Stimulated activated naive CD4-positive, alpha-beta T cell (primary cell): ENCODE measurements at places on chromosomes 16 and 17.

DNA sequence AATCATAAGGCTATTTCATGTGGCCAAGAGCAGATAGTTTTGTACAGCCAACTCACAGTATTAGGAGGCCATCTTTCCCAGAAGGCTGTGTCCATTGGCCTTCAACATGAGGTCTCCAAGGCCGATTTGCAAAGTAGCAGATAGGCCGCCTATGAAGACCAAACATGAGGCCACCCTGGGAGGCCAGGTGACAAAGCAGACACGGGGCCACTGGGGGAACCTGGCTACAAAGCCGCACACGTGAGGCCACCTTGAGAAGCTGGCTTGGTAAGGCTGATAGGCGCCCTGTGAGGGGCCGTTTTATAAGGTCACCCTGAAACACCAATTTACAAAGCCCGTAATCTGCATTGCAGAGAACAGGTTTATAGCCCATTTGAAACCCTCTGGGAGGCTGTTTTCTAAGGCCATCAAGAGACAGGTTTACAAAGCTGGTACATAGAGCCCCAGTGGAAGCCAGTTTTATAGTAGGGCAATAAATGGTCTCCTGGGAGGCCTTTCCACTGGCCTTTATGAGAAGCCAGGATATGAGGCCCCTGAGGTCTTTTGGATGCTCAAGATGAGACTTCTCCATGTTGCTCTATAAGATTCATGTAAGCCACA lies 4.9 kb downstream of the KDM8 start:
- no peak for DNase-seq

DNA sequence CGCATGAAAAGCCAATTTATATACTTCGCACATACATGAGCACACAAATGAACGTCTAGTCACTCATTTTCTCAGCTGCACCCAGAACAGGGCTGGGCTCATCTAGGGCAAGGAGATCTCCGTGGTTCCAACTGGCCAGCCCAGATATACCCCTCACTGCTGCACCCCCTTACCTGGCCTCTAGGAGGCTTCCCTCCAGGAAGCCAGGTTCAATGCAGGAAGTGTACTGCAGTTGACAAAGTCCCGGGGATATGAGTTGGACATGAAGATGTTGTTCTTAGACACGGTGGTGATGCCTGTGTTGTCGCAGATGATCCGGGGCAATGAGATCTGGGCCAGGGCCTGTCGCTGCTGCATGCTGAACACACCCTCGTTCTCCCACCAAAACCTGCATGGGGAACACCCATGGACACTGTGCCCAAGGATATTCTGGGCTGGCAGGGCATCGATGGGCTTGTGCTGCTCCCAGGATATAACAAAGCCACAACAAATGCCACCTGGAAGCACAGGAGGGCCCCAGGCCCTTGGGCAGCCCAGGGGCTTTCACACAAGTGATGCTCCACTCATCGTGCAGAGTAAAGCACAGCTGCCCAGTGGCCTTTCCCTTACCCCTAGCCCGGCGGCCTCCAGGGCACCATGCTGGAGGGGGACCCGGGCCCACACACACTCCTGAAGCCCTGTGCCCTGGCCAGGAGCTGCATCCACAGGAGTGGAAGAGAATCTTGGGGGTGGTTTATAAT lies 10.1 kb downstream of the MPO start:
- no peak for DNase-seq

- no peak for DNase-seq
These were observed 423.5 kb downstream of the MAF start for GRCh38 chr16:79177018-79177417.

GRCh38 chr17:17120294-17120693 lies 78.0 kb downstream of the MPRIP start:
- DNase-seq, result no peak

DNA sequence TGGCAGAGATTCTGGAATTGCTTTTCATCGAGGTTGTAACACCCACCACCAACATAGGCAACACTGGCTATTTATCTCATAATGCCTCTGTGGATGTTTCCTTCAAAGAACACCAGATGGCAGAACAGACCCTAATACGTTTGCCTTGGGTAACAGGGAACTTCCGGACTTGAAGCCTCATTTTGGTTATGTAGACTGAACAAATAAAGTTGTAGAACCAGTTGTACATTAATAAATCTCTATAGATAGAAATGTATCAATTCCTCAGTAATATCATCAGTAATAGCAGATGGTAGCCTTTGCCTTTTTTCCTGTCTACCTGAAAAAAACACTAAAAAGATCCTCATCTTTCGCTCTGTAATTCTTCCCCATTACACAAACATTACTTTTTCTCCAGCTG lies 25.9 kb upstream of the APOH start:
- peak; percentile 75 for DNase-seq

DNA sequence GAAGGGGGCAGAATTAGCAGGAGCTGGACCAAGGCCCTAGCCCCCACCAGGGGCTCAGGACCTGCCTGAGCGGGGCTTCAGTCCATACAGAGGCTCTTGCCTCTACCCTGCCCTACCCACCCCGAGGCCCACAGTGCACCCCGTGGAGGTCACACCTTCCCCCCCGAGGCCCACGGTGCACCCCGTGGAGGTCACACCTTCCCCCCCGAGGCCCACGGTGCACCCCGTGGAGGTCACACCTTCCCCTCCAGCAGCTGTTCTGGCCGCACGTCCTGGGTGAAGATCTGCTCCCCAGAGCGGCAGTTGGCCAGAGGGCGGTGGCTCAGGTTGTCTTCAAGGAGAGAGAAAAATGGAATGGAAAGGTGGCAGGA lies 11.4 kb downstream of the CASKIN2 start:
- no peak for DNase-seq

- no peak for DNase-seq
These were observed 113.4 kb downstream of the TRIM37 start for GRCh38 chr17:58993311-58993710.

DNA sequence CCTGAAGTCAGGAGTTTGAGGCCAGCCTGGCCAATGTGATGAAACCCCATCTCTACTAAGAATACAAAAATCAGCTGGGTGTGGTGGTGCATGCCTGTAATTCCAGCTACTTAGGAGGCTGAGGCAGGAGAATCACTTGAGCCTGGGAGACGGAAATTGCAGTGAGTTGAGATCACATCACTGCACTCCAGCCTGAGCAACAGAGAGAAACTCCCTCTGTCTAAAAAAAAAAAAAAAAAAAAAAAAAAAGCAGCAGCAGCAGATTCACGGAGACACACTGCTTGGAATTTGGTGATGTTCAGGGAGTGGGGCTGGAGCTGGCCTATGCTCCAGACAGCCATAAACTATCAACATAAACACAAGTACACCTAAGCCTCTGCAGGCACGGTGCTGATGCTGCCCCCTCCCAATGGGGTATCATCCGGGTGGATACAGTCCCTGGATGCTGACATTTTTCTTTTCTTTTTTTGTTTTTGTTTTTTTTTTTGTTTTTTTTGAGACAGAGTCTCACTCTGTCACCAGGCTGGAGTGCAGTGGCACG lies 39.6 kb upstream of the RHOT1 start:
- no peak for DNase-seq

GRCh38 chr16:70749681-70750601 lies 51.0 kb downstream of the VAC14 start:
- DNase-seq, result no peak

DNA sequence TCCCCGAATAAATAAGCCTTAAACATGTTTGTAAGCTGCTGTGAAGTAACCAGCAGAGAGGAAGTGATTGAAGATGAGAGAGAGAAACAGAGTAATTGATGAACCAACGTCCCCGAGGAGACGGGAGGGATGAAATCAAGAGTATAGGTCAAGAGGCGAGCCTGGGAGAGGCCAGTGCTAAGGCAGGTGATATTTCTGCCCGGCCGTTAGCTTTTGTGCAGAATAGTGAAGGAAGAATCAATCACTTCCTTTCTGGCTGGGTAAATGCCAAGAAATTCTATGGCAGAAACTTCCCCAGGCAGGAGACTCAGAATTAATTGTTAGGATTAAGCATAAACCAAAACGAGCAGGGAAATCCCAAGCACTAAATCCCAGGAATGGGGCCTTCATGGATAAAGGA lies 273.8 kb downstream of the CDH13 start:
- no peak for DNase-seq

DNA sequence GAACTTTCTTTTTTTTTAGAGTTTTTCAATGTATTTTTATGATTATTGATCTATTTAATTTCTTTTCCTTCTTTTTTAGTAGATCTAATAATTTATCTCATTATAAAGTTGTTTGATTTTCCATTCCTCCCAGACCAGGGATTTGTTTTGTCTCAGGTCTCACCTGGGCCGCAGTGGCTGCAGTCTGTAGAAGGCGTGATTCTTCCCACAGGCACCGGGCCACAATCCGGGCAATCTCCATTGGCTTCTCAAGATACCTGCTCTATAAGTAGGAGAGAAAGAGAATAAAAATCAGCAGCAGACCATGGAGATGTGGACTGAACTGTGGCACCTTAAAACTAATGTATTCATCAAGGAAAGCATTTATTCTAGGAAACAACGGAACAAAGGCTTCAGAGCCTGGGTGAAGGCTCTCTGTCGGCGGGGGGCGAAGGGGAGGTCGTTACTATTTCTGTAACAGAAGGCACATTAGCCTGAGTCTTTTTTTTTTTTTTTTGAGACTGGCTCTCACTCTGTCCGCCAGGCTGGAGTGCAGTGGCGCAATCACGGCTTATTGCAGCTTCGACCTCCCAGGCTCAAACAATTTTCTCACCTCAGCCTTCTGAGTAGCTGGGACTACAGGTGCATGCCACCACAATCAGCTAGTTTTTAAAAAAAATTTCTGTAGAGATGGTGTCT lies 42.7 kb downstream of the STAT3 start:
- DNase-seq, result no peak

DNA sequence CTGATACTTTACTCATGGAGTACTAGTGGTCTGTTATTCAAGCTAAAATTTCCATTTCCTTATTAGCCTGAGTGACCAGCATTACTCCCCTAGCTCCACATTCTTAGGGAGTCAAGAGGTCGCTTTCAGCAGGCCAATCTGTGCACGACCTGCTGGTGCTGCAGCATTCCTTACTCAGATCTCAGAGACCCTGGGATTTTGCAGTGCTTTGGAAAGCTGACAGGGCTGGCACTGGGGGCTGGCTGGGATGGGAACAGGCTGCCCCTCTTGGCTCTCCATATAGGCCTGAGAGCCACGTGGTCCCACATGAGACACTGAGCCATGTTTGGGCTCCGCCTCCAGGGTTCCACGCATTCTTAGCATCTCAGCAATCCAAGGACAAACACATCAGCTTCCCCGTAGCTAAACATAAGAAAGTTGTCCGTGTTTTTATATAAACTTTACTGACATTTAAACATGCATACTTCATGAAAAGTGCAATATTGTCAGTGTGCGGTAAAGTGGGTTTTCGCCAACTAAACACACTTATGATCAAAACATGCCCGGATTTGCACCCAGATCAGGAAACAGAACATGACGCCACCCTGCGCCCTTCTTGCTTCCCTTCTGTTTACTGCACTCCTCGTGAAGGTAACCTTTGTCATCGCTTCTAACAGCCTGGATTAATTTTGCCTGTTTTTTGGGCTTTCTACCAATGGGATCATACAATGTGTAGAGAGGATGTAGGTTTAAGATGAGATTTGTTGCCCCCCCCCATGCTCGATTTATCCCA lies 254.5 kb upstream of the CACNG5 start:
- no peak for DNase-seq

GRCh38 chr17:63634816-63635215 lies 12.6 kb downstream of the MAP3K3 start:
- DNase-seq, result no peak

GRCh38 chr16:17658881-17659280 lies 188.1 kb upstream of the XYLT1 start:
- no peak for DNase-seq

DNA sequence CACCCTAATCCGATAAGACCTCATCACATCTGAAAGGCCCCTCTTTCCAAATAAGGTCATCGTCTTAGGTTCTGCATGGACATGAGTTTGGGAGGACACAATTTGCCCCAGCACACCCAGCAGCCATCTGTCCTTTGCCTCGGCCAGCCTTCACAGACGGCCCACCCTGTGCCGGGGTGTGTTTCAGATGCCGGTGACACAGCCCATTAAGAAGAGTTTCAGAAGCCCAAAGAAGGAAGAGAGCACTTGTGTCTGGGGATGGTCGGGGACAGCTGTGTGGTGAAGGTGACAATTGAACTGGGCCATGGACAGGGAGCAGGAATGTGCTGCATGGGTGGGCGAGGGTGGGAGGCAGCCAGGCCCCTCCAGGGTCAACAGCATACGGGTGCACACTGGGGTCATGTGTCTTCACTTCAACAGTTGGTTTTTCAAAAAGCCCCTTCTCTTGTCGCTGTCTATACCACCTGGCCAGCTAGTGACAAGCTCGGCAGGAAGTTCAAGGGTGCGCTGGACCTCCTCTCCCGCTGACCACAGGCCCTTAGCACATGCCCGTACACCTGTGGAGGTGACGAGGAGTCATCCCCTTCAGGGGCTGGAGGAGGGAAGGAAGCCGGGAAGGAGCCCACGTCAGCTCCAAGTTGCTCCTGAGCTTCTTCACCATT lies 183.1 kb downstream of the C16orf95 start:
- DNase-seq, result no peak

- DNase-seq, result no peak
These were observed 5.6 kb downstream of the ACD start for GRCh38 chr16:67654403-67654911.

DNA sequence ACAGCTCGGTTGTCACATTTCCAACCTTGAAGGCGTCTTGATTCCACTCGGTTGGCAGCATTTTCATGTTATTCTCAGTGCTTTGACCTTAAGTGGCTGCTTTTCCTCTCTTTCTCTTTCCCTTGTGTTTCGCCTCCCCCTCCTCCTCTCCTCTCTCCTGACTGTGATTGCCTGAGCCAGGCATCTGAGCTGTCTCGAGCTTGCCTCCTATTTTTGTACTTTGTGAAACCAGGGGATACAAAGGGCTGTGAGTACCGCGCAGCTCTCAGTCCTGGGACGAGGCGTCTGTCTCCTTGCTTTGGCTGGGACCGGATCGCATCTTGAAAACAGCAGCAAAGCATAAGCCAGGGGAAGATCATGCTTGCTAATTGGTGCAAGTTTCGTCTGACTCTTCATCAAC lies 48.8 kb upstream of the SDK2 start:
- no peak for DNase-seq

- no peak for DNase-seq
These were observed 33.7 kb upstream of the MFSD6L start for GRCh38 chr17:8832711-8833352.

DNA sequence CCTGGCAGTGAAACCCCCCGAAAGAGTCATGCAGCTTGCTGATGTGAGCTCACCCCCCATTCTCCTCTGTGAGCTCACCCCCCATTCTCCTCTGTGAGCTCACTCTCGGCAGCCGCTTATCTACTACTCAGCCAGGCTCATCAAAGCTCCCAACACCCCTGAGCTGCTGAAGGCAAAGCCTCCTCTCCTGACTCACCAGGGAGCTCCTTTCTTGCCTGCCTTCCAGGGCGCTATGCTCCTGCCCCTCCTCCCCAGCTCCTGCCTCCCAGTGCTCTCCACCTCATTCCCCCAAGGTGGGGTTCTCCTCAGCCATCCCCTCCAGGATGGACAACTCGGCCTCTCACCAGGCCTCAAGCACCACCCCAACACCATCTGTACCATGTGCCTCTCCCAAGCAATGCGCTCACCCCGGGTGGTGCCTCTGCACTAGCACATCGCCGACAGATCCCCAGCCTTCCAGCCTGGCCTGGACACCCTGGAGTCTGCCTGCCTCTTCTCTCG lies 27.7 kb upstream of the FAAP100 start:
- DNase-seq, result no peak
